ENCODE measurements at places on chromosomes 2 and 18.

GRCh38 chr2:202251494-202251893, 13.1 kb upstream of the SUMO1 start:
- no peak for ATAC-seq

DNA sequence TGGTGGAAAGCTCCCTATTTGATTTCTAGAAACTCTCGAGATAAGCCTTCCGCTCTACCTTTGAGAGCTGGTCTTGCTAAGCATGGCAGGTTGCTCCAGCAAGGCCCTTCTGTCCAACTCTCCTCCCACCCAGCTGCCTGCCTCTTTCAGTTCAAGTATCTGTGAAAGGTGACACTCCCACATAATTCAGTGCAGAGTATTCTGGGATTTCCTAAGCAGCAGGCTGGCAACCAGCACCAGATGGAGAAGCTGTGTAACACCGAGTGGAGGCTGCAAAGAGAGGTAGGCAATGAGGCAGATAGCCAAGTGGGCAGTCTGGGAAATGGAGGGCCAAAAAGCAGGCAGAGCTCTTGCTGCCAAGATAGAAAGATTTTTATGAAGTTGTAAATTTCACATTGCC, 88.4 kb upstream of the CAVIN2 start:
- ATAC-seq = no peak

GRCh38 chr2:158221063-158222020, 119.7 kb downstream of the UPP2 start:
- no peak for ATAC-seq

DNA sequence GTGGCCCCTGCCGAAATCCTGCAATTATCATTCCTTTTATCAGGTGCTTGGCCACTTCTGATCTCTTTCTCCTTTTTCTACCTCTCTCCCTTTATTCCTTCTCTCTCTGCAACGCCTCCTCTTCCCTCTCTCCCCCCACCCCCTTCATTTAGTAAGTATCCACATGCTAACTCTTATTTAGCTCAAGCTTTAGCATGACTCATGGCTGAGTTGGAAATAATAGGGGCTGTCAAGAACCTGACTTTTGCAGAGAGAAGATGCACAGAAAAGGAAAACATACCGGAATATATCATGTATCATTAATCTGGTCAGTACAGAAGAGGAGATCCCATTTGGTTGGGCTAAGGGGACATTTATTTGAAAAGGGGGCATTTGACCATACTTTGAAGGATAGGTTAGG, 33.1 kb downstream of the FAM171B start:
- no peak for ATAC-seq

- ATAC-seq = no peak
Measured at GRCh38 chr2:191274413-191274815, 29.2 kb downstream of the MYO1B start.

DNA sequence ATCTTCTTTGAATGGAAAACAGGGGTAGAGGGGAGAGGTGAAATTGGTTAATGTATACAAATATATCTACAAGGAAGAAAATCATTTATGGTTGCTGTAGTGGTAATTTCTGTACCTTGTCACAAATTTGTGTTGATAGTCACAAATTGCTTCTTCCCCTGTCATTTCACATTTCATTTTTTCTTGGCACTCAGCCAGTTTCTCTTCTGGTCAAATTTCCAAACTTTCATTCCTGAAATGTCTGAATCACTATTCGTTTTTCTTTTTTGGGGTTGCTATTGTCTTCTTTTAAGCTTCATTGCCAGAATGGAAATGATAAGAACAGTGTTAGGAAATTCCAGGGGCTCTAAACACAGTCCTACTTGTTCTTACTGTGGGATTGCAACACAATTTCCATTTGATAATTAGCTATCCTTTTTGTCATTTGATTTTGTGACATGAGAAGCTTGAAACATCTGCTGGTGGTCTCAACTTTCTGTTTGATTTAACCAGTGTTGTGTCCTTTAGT, 136.0 kb upstream of the GCFC2 start:
- ATAC-seq = no peak

DNA sequence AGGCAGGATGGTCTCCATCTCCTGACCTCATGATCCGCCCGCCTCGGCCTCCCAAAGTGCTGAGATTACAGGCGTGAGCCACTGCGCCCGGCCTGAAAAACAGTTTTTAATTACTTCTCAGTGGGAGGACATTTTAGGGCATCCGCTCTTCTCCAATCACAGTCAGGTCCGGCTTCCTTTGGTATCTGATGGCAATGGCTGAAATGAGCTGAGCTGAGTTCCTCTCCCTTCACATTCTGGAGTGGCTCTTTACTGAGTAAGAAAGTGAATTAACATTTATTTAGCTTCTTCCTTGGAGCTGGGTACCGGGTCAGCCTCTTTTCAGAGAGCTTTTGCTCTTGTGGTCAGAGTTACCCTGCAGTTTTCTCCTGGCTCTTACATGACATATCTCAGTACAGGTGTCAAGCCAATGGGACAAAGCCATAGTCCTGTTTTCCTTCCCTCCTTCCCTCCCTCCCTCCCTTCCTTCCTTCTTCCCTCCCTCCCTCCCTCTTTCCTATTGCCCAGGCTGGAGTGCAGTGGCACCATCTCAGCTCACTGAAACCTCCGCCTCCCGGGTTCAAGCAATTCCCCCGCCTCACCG, 1.1 kb upstream of the TTC27 start:
- ATAC-seq = no peak

- ATAC-seq = no peak
Measured at GRCh38 chr2:85913884-85914881, 25.4 kb upstream of the ST3GAL5 start.

DNA sequence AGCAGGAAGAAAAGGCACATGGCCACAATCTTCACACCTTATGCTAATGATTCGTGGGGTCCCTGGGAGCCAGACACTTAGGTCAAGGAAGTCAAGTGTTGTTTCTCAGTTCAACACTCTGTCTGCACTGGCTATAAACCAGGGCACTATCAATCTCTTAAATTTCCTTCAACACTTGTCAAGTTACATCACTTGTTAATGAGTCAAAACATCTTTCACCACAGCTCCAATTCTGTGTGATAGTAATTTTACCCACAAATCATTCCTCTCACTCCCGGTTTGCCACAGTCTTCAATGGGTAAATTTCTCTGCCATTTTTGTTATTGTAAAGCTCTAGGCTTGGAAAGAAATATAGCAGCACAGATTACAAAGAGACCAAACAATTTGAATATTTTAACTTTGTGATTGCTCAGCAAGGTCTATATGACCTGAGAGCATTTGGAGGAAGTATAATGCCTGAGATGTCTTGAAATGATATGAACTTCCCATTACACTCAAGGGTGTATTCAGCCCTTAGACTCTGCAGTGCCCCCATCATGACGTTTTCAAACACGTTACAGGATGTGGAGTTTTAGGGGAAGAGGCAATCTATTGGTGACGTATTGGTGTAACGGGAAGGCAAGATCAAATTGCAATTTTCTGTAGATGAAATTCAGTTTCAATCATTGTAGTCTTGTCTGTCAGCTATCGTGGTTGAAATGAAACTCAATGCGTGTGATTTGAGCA, 78.7 kb downstream of the ICOS start:
- ATAC-seq = peak; percentile 36

DNA sequence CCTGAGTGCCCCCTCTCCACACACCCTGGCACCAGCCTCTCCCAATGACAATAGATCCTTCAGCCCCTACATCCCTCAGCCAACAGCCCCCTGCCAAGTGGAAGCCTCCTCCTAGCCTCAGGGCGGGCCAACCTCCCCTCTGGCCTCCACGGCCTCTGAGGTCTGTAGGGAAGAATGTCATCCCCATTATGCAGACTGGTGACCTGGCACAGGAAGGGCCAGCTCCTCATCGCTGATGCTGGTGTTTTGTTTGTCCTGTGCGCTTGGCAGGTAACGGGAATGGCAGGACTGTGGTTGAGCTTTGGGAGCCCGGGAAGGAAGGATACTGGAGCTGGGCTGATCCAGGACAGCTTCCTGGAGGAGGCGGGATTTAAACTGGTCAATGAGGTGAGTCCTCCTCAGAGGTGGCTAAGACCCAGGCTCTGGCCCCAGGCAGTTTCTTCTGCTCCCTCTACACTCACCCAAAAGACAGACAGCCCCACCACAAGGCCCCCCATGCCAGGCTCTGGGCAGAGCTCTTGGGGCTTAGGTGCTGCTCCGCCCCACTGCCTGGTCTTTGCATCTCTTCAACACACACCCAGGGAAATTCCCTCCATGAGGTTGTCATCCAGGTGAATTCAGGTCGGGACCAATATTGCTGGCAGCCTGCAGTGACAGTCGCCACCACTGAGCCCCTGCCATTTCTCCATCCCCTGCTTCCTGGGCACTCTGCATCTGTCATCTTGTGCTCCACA, 75.2 kb upstream of the SMAD7 start:
- no peak for ATAC-seq

DNA sequence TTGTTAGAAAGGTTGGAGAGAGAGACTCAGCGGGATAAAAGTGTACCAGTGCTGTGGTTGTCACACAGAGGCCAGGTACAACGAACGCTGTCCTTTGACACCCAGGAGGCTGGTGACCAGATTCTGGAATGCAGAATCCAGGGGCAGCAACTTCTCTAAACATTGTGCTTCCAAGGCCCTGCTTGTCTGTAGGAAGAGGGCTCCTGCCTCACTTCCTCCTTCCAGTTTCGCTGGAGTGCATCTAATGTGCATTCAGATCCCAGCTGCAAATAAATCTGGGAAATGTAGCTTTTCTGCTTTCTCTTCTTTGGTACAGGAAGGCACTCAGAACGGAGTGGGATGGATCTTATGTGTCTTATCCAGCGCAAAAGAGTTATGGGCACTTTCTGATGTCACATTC, 171.8 kb upstream of the ATP5MC3 start:
- ATAC-seq = no peak

DNA sequence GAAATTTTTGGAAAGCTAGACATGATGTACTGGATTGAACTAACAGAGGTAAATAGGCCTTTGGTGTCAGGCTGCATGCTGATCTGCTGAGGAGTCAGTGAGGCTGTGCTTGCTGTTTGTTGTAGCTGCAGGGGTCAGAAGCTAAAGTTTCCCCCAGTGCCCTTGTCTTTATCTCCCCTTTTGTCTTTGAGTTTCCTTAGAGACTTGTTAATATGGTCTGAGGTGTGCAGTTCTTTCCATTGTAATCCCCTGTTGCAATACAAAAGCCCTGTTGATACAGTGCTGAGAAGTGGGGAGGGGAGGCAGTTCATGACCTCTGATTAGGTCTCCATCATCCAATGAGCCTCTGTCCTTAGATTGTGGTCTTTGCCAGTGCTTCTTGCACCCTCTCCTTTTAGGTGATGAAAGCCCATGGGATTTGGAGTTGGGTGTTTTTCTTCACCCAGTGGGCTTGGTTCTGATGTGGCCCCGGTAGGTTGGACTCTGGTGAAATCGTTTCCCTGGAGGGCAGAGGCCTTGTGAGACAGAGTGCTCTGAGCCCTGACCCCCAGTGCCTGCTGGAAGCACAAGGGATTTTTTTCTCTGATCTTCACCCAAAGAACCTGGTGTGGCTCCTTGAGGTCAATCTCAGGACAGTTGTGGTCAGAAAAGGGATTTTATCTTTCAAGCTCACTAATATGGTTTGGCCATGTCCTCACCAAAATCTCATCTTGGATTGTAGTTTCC, 163.1 kb downstream of the TMEM18 start:
- ATAC-seq = no peak

DNA sequence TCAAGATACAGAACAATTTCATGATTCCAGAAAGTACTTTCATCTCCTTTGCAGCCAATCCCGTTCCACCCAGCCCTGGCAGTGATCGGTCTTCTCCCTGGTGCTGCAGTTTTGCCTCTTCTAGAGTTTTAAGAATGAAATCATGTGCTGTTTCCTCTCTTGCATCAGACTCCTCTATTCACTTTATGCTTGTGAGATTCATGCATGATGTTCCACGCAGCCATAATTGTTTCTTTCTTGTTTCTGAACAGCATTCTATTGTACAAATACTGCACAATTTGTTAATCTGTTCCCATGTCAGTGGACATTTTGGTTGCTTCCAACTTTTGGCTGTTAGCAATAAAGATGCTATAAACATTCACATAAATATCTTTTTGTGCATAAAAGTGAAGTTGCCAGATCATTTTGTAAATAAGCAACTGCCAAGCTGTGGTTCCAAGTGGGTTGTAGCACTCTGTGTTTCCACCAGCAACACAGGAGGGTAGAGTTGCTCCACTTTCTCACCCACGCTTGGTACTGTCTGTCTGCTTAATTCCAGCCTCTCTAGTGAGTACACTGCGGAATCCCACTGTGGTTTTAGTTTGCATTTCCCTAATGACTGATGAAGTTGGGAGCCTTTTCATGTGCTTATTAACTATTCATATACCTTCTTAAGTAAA, 104.5 kb downstream of the TWIST2 start:
- no peak for ATAC-seq

- no peak for ATAC-seq
Measured at GRCh38 chr2:205957452-205958154, 128.4 kb downstream of the INO80D start.

GRCh38 chr2:13334545-13334944, 617.8 kb downstream of the TRIB2 start:
- ATAC-seq = no peak

DNA sequence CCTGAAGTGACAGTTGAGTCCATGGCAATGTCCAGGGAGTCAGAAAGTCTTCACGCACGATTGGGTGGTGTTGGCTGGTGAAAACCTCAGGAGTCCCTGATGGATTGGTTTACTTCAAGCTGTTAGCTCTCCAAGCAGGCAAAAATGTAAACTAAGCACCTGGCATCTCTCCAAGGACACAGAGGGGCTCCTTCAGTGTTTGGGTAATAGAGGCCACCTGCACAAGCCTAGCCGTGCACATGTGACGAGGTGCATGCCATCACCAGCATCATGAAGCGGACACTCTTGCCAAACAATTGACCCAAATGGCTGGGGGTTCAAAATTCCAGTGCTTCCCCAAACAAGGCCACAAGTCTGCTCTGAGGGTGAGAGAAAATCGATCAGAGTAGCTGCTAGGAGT, 104.7 kb upstream of the CD302 start:
- no peak for ATAC-seq

DNA sequence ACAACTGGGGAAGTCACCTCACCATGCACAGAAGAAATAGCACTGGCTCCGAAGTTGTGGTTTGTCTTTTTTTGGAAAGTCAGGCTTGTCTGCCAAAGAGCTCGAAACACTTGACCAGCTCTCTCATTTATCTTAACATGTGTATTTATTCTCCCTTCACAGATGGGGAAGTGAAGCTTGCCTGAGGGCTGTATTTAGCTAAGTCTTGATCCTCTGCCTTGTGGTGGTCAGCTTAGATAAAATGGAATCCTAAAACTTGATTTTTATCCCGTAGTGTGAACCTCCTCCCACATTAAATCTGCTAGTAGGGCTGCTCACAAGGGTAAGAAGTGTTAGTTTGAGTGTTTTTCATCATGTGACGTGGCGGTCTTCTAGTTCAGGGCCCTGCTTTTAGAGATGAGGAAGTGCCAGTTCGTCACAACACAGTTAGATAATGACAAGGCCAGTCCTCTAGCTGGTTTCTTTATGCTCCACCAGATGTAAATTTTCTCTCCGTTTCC, 89.7 kb downstream of the TMEM247 start:
- ATAC-seq = no peak

- ATAC-seq = peak; percentile 56
Measured at GRCh38 chr2:222903234-222904220, 42.7 kb downstream of the ACSL3 start.

DNA sequence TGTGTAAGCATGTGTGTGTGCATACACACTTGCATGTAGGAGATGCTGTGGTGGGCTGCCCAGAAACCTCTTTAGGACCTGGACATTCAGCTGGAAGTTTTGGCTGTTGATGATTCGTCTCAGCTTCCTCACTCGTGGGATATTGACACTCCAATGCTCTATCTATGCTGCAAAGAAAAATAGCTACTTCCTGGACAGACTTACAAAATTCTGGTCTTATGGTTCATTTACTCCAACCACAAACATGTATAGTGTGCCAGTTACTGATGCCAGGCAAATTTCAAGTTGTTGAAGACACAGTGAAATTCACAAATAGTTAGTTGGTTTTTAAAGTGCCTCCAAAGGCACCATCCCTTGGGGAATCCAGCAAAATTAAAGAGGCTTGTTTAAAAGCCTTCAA, 882.6 kb downstream of the CPS1 start:
- ATAC-seq = no peak
